CD4-positive, alpha-beta T cell treated with Interleukin-4 for 4 hours (primary cell): ENCODE measurements at places on chromosomes 3 and 15.
A peak's percentile ranks its signal among the peaks of the same experiment; 100 is the strongest.

DNA sequence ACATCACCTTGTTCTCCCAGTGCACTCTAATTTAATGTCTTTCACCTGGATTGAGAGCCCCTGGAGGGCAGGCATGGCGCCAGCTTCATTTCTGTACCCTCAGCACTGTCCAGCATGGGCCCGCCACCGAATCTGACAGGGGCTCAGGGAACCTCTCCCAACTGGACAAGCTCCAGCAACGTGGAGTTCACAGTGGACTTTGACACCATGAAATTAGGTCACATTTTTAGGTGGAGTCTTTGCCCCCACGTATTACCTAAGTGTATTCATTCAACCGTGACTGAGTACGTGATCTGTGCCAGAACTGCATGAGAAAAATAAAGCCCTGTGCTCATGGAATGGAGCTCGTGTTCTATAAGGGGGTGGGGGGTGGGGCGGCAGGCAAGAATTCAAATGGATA lies 94.1 kb upstream of the ATP2B2 start:
- no peak for DNase-seq

DNA sequence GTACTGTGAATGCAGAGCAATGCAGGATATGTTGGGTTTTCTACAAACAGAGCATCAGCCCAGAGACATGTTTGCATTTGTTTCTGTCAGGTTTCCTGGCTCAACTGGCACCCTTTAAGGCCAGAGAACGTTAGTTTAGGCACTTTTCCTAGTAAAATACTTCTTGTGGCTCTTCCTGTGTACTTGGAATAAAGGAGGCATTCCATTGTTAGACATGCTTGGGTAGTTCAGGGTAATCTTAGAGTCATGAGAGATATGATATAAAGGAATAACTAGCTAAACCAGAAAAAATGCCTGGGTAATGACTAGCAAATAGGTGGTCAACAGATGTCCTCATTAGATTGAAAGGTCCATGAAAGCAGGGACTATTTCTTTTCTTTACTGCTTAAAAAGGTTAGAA lies 60.4 kb upstream of the RBM5 start:
- DNase-seq: no peak

DNA sequence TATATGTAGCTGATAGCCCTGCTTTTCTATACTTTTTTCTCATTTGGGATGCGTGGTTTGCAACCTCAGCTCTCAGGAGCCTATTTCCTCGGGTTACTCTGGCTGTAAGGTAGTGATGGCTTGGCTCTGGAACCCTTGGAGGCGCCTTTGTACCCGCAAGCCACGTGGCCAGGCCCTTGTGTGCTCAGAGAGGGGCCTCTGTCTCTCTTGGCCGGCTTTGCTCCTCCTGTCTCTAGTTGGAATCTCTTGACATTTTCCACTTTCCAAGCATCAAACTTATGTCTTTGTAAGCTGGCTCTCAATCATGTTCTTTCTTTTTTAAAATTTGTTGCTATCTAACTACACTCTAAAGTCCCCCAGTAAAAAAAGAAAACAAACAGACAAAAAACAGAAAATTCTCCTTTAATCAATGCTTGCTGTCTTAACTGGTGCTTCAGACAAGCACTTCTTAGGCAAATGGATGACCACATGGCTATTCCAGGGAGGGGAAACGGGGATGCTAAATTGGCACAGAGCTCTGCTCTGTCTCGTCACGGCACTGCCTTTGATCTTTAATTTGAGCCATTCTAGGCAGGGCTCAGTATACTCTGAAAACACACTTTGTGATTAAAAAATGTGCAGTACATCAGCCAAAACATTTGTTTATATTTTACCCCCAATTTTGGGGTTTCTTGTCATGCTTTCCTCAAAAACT lies 180.4 kb upstream of the NR2E3 start:
- no peak for DNase-seq

GRCh38 chr3:134136604-134137003 lies 106.9 kb upstream of the SLCO2A1 start:
- DNase-seq: no peak

GRCh38 chr3:3237979-3238378 lies 58.5 kb upstream of the CRBN start:
- DNase-seq: no peak

DNA sequence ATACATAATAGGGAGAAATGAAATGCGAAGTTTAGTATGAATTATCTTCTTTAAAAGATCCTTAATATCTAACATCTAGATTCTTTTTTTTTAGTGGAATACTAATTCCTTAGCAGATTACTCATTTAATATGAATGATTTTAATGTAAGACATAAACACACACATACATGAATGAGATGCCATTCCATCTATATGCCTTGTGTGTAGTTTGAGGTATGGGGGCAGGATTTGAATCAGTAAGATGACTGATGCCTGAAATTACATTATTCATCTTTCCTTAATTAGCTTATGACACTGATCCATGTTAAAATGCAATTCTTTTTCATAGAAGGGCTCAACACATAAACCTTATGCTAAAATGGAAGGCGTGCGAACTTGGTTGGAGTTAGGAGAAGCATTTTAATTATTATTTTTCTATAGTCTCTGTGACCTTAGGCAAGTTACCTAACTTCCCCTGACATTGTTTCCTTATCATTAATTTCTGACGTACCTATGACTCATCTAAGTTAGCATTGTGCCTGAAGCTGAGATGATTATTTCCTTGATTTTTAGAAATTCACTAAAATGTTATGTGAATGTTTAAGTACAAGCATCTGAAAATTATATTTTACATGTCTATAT lies 10.8 kb upstream of the BNIP2 start:
- no peak for DNase-seq

- DNase-seq: no peak
Measured at GRCh38 chr3:186003610-186004009, 65.8 kb upstream of the TRA2B start.

DNA sequence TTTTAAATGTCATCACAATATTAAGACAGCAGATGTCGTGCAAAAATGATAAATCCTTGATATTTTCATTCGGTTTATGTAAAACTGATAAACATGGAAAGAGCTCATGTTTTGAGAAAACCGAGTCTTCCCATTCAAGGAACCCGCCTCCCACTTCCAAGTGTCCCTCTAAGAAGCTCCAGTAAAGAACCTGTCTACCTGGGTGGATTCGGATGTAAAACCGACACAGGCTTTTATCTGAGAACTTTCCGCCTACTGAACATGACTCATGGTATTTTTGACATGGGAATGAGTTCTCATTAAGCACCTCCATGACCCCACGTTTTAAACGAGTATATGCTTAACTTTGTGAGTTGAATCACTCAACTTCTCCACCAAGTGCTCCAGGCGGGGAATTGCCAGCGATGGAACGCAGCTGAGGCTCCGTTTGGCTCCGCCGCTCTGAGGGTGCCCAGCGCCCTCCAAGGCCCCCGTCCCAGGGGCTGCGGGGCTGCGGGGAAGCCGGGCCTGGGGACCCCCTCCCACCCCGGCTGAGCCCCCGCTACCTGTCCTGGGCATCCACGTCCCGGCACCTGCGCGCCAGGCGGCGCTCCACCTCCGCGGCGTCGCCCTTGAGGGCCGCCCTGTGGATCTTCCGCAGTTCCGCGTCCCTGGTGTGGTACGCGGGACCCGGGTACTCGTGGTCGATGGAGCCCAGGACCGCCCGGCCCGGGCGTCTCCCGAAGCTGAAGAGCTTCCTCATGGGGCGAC lies 119.9 kb downstream of the LMLN start:
- DNase-seq: peak; percentile 27

- no peak for DNase-seq
Measured at GRCh38 chr15:74798388-74799254, 14.0 kb upstream of the LMAN1L start.

- DNase-seq: no peak
Measured at GRCh38 chr15:84647726-84648125, 6.4 kb downstream of the WDR73 start.

GRCh38 chr15:69919816-69920215 lies 177.9 kb downstream of the TLE3 start:
- no peak for DNase-seq

GRCh38 chr3:114420072-114420471 lies 126.2 kb downstream of the TIGIT start:
- no peak for DNase-seq

- no peak for DNase-seq
Measured at GRCh38 chr15:28921919-28922706, 36.3 kb downstream of the APBA2 start.

DNA sequence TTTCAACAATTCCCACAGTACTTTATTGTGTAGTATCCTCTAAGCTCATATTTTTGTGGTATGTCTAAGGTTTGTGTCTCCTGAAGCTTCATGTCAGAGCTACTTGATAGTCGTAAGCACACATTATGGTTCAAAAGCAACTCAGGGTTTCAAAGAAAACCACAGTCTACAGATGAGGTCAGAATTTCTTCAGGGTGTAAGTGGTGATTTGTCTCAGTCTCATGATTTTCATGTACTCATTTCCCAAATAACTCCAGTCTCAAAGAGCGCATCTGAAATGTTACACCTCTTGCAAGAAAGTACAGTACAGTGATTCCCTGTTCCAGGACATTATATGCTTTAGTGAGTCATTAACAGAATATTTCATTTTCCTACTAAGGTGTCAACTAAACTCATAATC lies 47.5 kb upstream of the SSR3 start:
- no peak for DNase-seq

- no peak for DNase-seq
Measured at GRCh38 chr3:183252973-183253527, at the start of gene B3GNT5. TSS of gene B3GNT5 (plus strand) at chr3:183253253. CDS start at chr3:183269799, 16,546 bp downstream.
